ENCODE measurements at places on chromosomes 2 and 18.

DNA sequence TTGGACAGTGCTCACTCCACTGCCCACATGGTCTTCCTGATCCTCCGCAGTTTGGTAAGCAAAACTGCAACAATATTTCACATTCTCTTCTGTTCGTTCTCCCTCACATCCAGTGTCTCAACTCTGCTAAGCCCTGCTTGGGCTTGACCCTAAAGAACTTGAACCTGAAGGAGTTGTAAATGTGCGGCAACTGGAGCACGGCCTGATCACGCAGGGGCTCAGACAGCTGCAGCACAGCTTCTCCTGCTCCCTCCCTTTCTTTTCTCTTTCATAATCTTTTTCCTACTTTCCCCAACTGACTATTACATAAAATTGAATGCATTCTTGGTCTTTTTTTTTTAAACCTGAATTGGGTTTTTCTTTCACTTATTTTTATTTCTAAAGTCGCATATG lies 10.2 kb downstream of the CYRIA start:
- no peak for DNase-seq

DNA sequence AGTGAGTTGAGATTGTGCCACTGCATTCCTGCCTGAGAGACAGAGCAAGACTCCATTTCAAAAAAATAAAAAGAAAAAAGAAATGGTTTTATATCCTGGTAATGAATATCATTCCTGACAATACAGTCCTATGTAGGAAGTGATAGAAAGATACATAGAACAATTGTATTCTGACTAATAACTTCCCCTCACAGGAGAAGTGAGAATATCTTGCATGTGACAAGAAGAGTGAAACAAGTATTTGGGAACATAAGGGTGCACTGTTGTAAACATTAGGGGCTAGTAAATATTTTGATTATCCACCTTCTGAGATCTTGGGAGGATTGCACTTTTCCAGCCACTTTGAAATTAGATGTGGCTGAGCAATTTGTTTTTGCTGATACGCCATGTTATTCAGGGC lies 40.7 kb downstream of the KLHL14 start:
- DNase-seq = no peak

GRCh38 chr2:4588606-4589005 lies 885.2 kb downstream of the DCDC2C start:
- no peak for DNase-seq

DNA sequence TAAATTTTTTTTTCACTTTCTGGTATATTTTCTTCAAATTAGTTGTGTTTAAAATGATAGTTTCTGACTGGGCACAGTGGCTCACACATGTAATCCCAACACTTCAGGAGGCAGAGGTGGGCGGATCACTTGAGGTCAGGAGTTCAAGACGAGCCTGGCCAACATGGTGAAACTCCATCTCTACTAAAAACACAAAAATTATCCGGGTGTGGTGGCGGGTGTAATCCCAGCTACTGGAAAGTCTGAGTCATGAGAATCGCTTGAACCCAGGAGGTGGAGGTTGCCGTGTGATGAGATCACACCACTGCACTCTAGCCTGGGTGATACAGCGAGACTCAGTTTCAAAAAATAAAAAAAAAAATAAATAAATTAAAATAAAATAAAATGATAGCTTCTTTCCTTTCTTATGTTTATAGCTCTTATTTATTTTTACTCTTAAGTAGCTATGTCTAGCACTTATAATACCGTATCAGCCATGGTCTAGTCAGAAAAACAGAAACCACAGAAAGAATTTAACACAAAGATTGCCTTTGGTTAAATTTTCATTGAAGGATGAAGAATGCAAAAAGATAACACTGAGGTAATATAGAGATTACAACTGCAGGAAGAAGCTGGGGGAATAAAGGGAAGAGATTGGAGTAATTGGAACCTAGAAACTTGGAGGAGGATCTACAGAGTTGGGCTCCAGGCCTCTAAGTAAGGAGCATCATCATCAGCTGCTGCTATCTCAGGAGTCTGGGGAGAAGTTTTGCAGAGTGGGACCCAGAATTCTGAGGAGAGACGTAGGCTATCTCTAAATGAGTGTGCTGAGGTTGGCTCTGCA lies 54.7 kb upstream of the MBOAT2 start:
- DNase-seq = no peak

GRCh38 chr18:23812546-23813440 lies 123.5 kb downstream of the LAMA3 start:
- no peak for DNase-seq

DNA sequence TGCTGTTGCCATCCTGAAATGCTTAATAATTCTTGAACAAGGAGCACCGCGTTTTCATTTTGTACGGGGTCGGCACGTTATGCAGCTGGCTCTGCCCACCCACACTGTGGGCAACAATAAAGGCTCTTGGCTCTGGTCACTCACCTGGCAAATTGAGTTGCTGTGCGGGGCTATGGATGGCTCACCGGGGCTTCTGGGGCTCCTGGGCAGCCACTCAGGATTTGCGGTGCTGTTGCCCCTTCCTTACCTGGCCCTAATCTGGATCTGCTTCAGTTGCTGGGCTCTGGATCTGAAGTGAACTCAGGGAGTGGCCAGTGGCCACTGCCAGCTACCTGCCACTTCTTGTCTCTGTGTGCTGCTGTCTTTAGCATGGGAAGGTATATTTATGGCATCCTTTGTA lies 22.7 kb downstream of the RHOB start:
- no peak for DNase-seq

GRCh38 chr2:104975851-104976250 lies 62.0 kb upstream of the MRPS9 start:
- no peak for DNase-seq

GRCh38 chr2:228628682-228629081 lies 447.2 kb upstream of the SPHKAP start:
- DNase-seq = no peak

GRCh38 chr18:12652861-12653401 lies 5.0 kb downstream of the SPIRE1 start:
- no peak for DNase-seq
